Mammary epithelial cell (primary cell): ENCODE measurements at places on chromosomes 5 and 9. TPM values are rescaled to one million over a fixed set of nuclear protein-coding genes. Genes with fewer than 3 reads are reported as not detected.

- no peak for DNase-seq
Measured at GRCh38 chr5:159923008-159923407, 6.7 kb downstream of the ADRA1B start.

DNA sequence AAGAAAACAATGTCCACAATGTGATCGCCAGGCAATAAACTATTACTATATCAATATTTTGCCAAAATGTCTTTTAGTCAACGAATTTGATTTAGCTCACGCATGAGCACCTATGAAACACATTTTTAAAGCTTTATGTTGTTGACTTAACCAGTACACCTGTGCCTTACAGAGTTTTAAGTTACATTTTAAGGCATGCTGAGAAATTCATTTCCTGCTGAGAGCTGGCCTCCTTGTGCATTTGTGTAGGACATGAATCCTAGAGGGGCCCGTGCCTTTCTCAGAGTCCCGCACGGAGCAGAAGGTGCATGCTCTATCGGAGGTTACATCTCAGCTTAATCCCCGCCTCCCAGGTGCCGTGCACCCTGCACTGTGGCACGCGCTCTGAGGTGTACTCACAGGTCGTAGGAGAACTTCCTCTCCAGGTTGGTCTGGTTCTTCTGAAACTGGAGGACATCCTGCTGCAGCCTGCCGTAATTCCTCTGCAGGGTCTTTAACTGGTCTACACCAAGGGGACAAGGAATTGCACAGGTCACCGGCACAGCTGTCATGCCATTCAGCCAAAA, 53.2 kb downstream of the GOLM1 start:
- DNase-seq = no peak

DNA sequence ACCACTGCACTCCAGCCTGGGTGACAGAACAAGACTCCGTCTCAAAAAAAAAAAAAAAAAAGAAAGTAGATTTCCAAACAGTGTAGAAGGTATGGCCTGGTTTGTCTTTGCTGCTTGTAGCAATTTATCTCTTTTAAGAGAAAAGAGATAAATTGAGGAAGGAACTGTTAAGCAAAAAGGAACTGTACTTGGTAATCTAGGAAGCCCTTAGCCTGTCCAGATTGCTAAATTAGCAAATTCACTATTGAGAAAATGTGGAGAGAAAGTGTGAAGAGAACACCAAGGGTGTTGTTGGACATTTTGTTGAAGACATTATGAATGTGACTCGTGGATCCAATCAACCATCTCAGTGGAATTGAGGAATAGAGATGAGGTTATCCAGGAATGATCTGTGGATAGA, 13.0 kb upstream of the SUSD3 start:
- DNase-seq = no peak

Gene LCP2
- not detected for total RNA-seq

Gene BTNL3
- total RNA-seq = not detected in 2 replicates

Gene EPB41L4B
- total RNA-seq = 3.5 TPM
